ENCODE measurements at places on chromosomes 7 and 10. TPM values are rescaled to one million over a fixed set of nuclear protein-coding genes. Genes with fewer than 3 reads are reported as not detected.
A peak's percentile ranks its signal among the peaks of the same experiment; 100 is the strongest.

DNA sequence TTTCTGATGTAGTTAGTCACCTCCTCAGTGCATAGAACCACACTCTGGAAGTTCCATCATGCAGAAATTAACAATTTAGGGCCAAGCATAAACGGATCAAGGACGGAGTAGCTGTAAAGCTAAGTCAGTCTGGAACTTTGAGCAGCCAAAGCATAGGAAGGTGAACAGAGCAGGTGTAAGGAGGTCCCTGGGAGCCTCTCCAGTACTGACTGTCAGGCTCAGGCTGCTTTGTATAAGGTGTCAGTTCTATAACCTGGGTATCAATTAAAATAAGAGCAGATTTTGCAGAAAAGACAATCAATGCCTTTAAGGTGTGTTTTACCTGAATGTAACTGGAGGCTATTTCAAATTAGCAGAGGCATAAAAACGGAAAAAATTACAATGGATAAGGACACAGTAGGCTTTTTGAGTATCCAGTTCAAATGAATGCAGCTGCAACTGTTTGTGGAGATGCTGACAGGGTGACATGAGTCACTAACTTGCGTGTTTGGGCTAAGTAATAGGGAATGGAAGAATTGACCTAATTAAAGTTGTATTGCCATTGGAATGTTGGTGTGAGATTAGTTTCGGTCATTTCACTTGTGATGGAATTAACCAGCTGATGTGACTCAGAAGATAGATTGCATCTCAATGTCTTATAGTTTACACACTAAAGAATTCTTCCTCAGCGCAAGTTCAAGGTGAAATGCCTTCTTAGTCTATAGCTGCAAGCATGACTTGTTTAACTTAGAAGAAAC, 417.9 kb upstream of the CNTNAP2 start:
- peak; percentile 29 for DNase-seq

GRCh38 chr10:25766687-25767221, 167.3 kb upstream of the MYO3A start:
- DNase-seq = no peak

GRCh38 chr10:89553064-89553734, 17.8 kb upstream of the SLC16A12 start:
- DNase-seq = peak; percentile 94

- no peak for DNase-seq
These were observed 223.2 kb downstream of the ELMO1 start for GRCh38 chr7:37225285-37225969.

GRCh38 chr7:116588225-116588624, 63.4 kb downstream of the CAV1 start:
- peak; percentile 93 for DNase-seq

DNA sequence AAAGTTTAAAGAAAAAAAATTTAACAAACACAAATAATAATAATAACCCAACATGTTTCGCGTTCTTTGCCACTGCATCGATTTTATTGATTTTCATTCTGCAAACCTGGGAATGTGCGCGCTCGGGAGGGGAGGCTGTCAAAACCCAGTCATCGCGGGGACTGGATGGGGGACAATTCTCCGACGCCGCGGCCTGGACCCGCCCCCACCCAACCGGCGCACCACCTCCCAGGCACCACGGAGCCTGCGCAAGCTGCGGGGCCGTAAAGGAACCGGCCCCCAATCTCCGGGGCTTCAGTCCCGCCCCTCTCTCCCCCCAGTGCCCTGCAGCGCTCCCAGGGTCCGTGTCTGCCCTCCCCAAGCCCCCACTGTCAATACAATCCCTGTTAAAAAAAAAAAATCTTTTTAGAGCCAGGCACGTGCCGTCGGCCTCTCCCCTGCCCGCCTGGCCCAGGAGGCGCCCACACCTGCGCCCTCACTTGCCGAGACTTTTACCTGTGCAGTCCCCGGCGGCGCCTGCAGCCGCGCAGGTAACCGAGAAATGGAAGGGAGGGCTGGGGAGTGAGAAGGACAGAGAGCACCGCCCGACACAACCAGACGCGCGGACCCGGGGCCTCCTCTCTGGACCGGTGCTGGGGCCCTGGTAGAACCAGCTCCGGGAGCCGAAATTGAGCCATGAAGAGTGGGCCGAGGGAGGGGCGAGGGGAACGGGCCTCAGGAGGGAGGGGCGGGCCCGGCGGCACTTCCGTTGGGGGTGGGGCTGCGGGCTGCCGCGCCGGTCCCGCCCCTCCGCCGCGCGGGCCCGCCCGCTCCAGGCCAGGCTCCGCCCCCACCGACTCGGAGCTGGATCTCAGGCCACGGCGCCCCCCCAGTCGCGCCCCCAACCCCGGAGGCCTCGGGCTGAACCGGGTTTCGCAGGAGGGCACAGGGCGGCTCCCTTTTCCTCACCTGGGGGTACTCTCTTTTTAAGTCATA, 7.6 kb upstream of the ZNF503 start:
- DNase-seq = no peak

Gene KCNMA1
- total RNA-seq = 139 TPM

Gene POLD2
- total RNA-seq = 192 TPM

Gene HDAC9
- 16.1 TPM for total RNA-seq

Gene FAM171A1
- total RNA-seq = 41.3 TPM

Gene SPDYE9
- total RNA-seq = not detected
